ENCODE measurements at places on chromosomes 7 and 10. TPM values are rescaled to one million over a fixed set of nuclear protein-coding genes. Genes with fewer than 3 reads are reported as not detected.

DNA sequence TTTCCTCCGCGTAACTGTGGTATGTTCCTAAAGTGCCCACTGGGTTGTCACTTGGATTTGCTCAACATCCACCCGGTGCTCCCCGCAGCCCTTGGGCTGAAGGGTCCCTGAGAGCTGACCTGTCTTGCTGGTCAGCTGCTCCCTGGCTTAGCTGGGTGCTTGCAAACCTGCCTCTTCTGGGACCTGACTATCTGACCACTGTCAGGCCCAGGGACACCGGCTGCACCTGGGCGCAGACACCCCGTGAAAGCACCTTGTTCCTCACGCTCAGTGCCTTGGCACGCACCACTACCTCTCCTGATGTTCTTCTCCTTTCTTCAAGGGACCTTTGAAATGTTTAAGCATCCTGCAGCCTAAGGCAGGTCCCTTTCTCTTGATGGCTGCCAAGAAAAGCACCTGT, 26.6 kb upstream of the LARP4B start:
- no peak for DNase-seq

Gene DKK1
- total RNA-seq, result 1,320 TPM

- peak; percentile 63 for DNase-seq
These were observed 76.5 kb downstream of the BMPER start for GRCh38 chr7:33981671-33982424.

Gene PTCD1
- 38.5 TPM for total RNA-seq

DNA sequence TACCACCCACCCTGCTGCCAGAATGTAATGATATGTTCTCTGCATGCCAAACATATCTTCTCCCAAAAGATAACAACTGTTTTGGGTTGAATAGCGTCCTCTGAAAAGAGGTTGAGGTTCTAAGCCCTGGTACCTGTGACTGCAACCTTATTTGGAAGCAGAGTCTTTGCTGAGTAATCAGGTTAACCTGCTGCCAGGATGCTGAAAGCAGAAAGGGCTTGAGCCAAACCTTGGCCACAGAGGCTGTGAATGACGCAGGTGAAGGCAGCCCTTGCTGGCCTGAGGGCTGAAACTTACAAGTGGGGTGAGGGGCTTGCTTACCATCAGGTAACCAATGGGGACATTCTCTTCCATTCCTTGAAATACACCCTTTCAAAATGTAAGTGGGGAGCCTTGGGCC, 151.8 kb upstream of the RHEB start:
- no peak for DNase-seq

GRCh38 chr7:39033885-39034624, 56.3 kb downstream of the POU6F2 start:
- no peak for DNase-seq

GRCh38 chr10:32060347-32060746, 4.1 kb upstream of the KIF5B start:
- DNase-seq, result no peak

Gene MALRD1
- total RNA-seq, result not detected

DNA sequence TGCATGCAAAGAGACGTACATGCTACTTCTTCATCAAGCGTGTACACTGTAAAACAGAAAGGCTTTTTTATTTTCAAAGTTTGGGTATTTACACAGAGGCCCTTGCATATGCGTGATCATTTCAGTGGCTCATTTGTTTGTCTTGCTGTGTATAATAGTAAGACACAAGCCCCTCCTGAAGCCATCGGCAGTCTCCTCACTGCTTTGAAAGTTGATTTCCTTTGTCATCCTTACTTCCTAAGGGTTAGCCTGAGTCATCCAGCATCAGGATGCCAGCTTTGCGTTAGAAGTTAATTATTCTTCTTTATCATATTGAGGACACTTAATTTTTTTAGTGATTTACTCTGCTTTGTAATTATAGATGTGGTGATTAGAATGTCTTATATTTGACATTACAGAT, 72.5 kb upstream of the CTBP2 start:
- peak; percentile 8 for DNase-seq

Gene LEP
- not detected for total RNA-seq

DNA sequence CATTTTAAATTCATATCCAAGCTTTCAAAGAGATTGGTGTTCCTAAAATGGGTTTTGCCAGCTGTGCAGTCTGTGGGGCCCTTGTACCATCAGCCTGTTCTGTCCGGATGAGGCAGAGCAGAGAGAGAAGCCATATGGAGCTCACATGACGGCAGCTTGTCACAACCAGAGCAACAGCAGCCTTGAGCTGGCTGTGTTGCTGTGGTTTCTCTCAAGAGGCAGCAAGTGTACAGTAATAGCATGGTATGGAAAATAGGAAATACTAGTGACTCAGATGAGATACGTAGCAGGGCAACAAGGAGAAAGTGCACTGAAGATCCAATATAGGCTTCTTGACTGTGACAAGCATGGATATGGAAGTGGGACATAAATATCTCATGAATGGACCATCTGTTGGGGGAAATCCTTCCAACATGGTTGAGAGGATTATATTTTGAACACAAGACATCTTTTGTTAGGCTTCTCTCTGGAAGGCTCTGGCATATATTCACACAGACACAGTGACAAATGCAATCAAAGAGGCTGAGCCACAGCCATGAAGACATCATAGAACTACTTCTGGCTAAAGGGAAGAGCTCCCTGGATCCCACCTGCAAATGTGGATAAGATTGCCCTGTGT, 251.0 kb upstream of the TAC1 start:
- no peak for DNase-seq

Measured in A172 (cell line).